Stimulated activated CD8-positive, alpha-beta memory T cell treated with anti-CD3 and anti-CD28 coated beads, Interleukin-15, amount 100 ng/mL, for 1 hour (primary cell): ENCODE measurements at places on chromosomes 4 and X.

DNA sequence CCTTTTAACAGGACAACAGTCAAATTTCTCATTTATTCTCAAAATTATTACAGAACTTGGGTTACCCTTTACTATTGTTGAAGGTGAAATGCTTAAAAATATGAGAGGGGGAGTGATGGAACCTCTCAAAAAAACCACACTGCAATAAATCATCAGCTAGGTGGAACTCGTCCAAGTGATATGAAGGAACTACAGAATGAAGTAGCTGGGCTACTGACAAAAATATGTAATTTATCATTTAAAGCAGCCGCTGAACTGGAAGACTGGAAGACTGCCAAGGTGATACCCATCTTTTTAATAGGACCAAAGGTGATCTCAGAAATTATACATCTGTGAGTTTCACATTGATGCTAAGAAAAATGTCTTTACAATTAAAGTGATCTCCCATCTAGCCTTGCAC lies 597.7 kb upstream of the TENM3 start:
- no peak for DNase-seq

- DNase-seq = no peak
Observed at GRCh38 chr4:120304801-120305200, 238.2 kb upstream of the MAD2L1 start.

DNA sequence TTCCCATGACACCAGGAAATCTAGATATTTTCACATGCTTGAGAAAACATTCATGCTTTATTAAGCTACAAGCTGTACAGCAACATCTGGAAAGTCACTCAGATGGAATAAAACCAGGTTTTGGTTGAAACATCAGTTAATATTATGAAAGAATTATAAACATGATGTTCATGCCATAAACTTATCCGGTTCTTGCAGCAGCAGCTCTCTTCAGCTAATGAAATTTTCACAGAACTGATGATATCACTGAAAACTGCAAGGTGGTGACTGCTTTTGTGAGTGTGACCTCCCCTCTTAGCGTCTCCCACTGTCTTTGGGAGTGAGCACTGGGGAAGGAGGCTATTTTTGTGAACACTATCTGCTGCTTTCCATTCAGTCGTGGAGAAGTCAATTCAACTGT lies 56.9 kb downstream of the ARHGAP10 start:
- DNase-seq = no peak

DNA sequence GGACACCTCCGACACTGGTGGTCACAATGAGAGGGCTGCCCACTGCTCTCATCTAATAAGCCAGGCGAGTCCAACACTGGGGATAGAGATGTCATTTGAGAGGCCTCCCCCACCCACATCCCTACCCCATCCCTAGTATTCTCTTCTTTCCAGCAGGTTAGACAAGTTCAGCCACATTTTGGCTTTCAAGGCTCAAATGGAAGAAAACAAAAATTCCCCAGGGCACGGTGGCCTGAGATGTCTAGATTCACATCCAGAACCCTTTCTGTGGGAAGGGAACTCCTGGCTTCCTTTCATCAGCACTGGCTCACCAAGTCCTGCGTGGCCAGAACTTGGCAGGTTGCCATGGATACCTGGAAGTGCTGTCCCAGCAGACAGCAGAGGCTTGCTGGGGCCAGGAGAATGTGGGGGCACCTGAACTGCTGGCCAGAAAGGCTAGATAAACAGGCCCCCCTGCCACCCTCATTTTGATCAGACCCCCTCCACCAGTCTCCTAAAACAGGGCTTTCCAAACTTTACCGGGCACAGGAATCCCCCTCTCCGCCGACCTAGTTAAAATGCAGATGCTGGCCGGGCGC lies 1.3 kb upstream of the NYX start:
- no peak for DNase-seq

- DNase-seq = no peak
Observed at GRCh38 chrX:107603429-107604159, 24.7 kb upstream of the PRPS1 start.

- DNase-seq = no peak
Observed at GRCh38 chrX:135256923-135257322, 5.1 kb downstream of the ETDA start.

GRCh38 chr4:184957446-184958115 lies 60.7 kb upstream of the HELT start:
- no peak for DNase-seq

- no peak for DNase-seq
Observed at GRCh38 chr4:141684785-141685184, 48.4 kb downstream of the IL15 start.

DNA sequence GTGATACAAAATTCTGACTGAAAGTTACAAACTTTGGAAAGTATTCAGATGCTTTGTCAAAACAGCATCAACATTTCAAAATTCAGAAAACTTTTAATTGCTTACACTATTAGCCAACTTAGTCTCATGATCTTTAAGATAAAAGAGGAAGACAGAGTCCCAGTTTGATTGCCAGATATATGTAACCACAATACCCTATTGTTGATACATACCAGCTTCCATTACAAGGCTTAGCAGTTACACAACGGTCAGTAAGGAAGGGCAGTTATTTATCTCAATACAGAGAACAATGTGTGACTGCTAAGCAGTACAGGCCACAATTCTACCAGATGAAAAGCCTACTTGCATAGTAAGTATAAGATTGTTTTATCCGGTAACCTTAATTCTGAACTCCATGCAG lies 138.4 kb downstream of the SPANXN3 start:
- no peak for DNase-seq

DNA sequence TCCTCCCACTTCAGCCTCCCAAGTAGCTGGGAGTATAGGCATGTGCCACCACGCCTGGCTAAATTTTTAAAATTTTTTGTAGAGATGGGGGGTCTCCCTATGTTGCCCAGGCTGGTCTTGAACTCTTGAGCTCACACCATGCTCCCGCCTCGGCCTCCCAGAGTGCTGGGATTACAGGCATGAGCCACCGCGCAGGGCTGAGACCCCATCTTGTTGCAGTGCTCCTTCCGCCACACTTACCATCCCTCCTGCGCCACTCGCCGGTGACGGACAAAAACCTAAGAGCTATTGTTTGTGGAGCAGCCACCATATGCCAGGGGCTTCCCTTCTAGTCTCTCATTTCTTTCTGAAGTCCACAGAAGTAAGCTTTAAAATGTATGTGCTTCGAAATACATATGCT lies 34.5 kb downstream of the NSG1 start:
- no peak for DNase-seq

DNA sequence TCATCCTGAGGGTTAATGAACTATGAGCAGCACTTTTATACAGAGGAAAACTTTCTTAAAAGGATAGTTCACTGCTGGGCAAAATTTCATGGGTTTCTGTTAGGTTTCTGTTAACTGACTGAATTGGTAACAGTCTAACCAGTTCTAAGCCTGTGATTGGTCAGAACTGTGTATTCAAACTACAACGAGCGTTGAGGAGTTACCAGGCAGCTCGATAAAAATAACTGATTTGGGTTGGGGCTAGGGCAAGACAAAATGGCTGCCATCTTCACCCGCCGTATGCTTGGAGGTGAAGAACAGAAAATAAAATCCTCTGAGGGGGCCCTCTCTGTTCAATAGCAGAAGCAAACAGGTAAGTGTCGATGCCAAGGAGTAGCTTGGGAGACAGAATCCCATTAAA lies 22.0 kb downstream of the FAM133A start:
- no peak for DNase-seq

DNA sequence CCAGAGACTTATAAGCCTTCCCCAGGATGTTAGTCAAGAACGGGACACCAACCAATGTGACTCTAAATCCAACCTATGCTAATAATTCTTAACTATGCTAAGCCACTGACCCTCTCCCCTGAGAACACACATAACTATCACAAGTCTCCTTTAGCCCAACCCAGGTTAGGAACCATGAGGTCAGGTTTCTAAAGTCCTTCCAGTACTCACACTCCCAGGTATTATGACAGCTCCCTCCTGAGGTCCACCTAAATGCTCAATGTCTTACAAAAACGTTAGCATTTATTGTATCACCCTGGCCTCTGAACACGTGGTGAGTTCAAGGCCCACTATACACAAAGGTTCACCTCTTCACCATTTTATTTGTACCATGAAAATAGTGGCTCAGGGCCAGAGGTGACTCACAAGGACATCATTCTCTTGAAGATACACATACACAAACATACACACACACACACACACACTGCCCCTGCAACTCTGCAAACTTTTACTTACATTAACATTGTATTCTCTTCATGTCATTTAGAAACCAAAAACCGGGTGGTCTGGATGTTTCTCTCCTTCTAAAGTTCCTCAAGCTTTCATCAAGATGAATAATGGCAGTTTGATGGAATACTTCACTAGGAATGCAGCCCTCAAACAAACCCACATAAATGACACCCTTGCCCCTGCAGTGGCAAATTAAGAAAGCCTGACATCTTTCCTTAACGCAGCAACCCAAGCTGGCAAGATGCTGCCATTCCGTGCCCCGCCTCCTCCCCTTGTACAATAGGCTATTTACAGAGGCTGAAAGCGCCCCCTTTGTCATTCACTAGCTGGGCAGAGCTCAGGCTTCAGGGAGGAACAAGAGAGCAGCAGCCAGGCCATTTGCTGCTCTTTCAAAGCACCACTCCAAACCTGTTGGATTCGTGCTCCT lies 17.7 kb downstream of the ACSL1 start:
- DNase-seq = no peak

DNA sequence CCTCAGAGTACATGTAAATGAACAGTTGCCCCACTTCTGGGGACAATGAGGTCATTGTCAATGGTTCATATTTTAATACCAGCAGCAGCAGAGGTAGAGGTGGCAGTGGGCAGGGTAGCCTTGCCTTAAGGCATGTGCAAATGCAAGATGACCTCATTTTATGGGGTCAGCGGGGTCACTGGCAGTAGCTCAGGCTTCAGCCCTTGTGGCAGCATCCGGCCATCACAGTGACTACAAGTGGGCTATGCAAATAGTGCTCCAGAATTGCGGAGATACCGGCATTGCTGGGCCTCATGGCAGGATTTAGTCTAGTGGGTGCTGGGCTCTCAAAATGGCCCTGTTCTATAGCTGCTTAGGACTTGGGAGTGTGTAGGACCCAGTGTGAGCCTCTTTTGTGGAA lies 144.7 kb downstream of the FAM47A start:
- no peak for DNase-seq

GRCh38 chrX:54992911-54993622 lies 921 bp downstream of the PFKFB1 start:
- no peak for DNase-seq

GRCh38 chr4:98700656-98701055 lies 42.2 kb upstream of the TSPAN5 start:
- no peak for DNase-seq

DNA sequence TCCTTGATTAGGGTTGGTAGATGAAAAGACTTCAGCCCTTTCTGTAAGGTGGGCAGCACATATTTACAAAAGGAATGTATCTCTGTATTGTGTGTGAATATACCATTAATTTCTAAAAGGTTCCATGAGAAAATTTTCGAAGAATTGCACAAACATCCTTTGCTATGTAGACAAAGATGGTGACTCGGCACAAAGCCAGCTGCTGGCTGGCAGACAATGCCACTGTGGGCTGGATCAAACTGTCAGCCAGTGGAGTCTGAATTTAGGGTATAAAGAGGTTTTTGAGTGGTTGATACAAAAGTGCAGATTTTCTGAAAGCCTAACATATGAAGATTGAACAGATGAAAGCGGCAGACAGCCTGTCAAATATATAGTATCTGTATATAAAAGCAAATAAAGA lies 5.6 kb upstream of the TXK start:
- no peak for DNase-seq

GRCh38 chrX:30308263-30309138 lies 689 bp downstream of the NR0B1 start:
- no peak for DNase-seq

- DNase-seq = no peak
Observed at GRCh38 chr4:5708449-5709206, at the start of gene EVC2. Gene EVC2 (minus strand): TSS chr4:5708559. CDS start chr4:5708513, 46 bp downstream.

GRCh38 chr4:172787111-172787510 lies 381.5 kb upstream of the GALNT7 start:
- DNase-seq = no peak

- no peak for DNase-seq
Observed at GRCh38 chr4:36414248-36414647, 132.8 kb downstream of the DTHD1 start.

DNA sequence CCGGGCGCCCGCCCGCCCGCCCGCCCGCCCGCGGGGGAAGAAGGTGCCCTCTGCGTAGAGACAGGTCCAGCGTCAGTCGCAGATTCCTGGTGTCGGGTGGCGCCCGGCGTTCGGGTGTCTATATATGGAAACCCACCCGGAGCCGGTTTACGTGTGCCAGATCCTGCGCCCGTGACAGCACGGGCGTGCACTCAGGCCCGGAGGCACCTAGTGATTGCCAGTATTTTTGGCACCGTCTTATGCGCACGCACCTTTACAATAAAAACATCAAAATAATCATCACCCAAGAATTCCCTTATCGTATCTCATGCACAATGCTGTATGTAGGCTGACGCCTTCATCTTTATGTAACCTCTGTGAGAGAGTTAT lies 519 bp downstream of the SLC25A4 start:
- DNase-seq = no peak

- no peak for DNase-seq
Observed at GRCh38 chrX:18964901-18965300, 19.0 kb downstream of the PHKA2 start.

GRCh38 chrX:5314148-5314547 lies 914.5 kb downstream of the NLGN4X start:
- no peak for DNase-seq

GRCh38 chr4:52945326-52945898 lies 83.3 kb downstream of the RASL11B start:
- no peak for DNase-seq

DNA sequence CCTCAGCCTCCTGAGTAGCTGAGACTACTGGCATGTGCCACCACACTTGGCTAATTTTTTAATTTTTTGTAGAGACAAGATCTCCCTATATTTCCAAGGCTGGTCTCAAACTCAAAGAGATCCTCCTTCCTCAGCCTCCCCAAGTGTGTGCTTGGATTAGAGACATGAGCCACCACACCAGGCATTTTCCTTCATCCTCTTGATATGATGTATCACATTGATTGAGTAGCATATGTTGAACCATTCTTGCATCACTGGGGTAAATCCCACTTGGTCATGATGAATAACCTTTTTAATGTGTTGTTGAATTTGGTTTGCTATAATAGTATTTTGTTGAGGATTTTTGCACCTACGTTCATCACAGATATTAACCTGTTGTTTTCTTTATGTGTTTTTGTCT lies 24.2 kb upstream of the PPM1K start:
- no peak for DNase-seq

GRCh38 chr4:159566786-159567185 lies 463.9 kb downstream of the RAPGEF2 start:
- DNase-seq = no peak

GRCh38 chr4:129059028-129059427 lies 34.3 kb downstream of the SCLT1 start:
- no peak for DNase-seq
